ENCODE measurements at places on chromosomes 7 and 10. TPM values are rescaled to one million over a fixed set of nuclear protein-coding genes. Genes with fewer than 3 reads are reported as not detected.

Gene LBX1
- total RNA-seq: not detected

Gene GRM3
- not detected for total RNA-seq

Gene CPA1
- not detected for total RNA-seq

Gene GIMAP6
- under 0.01 TPM for total RNA-seq

Gene FGFBP3
- total RNA-seq: not detected

Gene CYP2C8
- not detected for total RNA-seq

Gene TMEM176A
- total RNA-seq: not detected

Gene NUPR2
- not detected for total RNA-seq

Gene PON1
- total RNA-seq: not detected

Gene ZNF398
- total RNA-seq: 13.7 TPM
